ENCODE measurements at places on chromosomes 11 and 22.
A peak's percentile ranks its signal among the peaks of the same experiment; 100 is the strongest.

DNA sequence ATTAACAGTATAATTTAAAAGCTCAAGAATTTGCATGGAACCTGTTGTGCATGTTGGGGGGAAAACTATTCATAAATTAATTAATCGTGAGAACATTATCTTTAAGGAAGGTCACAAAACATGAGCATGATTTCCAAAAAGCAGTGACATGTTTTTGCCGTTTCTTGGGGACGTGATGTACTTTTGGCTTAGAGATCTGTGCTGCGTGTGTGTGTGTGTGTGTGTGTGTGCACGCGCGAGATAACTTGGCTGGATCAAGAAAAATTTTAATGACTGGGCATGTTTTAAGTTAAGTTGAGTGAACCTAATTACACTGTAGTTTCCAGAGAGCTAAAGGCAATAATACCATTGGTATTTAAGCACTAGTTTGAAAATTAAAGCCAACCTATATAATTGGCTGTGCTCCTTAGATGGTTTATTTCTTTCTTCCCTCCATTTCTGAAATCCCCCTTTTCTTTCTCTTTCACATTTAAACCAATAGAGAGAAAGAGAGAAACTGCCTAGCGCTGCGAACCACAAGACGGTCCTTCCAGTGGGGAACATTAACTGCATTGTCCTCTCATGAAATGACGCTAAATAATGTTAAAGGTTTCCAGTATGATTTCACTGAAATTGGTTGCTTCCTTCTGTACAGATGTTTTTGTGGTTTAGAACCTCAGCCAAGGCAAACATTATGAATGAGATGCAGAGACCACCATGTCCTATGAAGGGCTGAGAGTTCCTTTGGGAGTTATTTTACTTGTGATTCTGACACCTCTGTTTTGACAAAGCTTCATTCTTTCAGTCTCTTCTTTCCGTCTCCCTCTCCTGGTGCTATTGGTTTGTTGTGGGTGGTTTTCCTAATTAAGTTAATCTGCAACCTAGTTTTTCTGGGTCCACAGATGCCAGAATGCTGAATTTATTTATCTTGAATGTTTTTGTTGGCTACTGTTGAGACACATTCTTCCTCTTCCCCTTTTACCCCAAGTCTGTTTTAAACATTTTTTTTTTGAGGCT lies 51.7 kb downstream of the ZBTB16 start:
- DNase-seq = no peak

DNA sequence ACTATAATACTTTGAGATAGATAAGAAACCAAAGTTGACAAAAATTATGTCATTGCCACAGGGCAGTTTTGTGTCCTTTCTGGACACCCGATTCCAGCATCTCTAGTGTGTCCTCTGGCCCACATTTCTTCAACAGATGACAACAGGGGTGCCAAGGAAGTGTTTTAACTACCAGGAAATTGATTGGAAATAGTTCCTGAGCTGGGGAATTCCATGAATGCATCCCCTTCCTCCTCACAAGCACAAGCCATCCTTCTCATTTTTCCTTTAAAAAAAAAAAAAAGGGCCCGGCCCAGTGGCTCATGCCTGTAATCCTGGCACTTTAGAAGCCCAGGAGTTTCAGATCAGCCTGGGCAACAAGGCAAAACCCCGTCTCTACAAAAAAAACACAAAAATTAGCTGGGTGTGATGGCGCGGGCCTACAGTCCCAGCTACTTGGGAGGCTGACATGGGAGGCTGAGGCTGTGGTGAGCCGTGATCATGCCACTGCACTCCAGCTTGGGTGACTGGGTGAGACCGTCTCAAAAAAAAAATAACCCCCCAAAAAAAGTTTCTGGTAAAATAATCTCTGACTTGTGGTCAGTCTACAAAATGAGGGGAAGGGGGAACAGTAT lies 797 bp upstream of the B3GAT3 start:
- DNase-seq = no peak

GRCh38 chr11:35077709-35078469 lies 61.1 kb upstream of the CD44 start:
- peak; percentile 65 for DNase-seq

GRCh38 chr11:12053606-12054361 lies 45.4 kb upstream of the DKK3 start:
- no peak for DNase-seq

DNA sequence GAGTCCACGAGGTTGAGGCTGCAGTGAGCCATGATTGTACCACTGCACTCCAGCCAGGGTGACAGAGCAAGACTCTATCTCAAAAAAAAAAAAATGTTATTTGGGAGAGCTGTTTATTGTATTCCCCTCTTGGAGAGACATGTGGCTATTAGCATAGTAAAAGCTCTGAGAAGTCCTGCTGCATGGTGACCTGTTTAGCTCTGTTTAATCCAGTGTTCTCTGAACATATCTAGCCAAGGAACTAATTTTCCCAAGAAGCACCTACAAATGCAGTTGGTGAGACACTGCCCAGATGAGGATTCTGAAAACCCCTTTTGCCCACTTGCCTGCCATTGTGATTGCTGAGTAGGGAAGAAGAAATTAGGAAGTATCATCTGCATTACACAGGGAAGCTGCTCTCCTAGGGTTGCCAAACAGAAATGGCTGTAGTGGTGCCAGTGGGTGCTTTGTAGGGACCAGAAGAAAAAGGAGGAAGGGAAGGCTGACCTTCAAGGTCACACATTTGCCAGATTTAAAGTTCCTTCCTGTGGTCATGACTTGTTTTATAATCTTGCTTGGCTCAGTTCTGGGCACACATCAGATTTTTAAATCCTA lies 15.7 kb downstream of the TIMP3 start:
- peak; percentile 68 for DNase-seq

GRCh38 chr11:15819679-15820286 lies 536.6 kb downstream of the SOX6 start:
- DNase-seq = peak; percentile 85

- no peak for DNase-seq
These were observed 153.5 kb downstream of the ADAMTS15 start for GRCh38 chr11:130601764-130602460.

GRCh38 chr11:26837154-26837553 lies 115.3 kb upstream of the SLC5A12 start:
- DNase-seq = no peak

DNA sequence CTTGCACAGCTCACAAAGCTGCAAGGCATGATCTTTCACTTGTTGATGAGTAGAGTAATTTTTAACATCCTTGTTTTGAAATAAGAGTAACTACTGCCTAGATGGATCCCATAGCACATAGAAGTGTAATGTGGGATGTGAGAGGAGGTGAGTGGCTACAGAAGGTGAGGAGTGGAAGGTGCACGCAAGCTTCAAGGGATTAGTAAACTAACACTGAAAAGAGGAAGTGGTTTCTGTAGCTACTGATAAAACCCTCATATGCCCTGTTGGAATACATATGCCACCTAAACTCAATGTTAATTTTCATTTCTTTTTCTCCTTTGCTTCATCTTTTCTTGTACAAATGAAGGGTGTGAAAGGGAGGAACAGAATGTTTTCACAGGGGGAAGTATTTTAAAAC lies 22.0 kb upstream of the CTSC start:
- peak; percentile 48 for DNase-seq

- DNase-seq = peak; percentile 85
These were observed 19.2 kb upstream of the TH start for GRCh38 chr11:2190657-2191471.

GRCh38 chr22:24489011-24489410 lies 6.1 kb upstream of the UPB1 start:
- no peak for DNase-seq

DNA sequence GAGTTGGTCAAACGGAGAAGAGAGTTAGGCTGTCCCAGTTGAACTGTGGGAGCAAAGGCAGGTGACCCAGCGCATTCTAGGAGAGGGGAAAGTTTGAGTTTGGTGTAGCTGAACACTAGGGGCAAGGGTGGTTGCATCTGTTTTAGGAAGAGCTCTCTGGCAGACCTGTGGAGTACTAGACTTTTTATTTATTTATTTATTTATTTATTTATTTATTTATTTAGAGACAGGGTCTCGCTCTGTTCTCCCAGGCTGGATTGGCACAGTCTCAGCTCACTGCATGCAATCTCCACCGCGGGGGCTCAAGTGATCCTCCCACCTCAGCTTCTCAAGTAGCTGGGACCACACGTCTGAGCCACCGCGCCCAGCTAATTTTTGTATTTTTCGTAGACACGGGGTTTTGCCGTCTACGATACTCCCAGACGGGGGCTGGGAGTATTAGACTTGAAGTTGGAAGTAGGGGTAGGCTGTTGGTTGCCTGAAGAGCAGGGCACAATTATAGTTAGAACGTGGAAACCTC lies 950 bp upstream of the ACER3 start:
- DNase-seq = no peak

GRCh38 chr11:19843079-19843478 lies 130.4 kb downstream of the NAV2 start:
- no peak for DNase-seq

- no peak for DNase-seq
These were observed 20.8 kb upstream of the SLN start for GRCh38 chr11:107732689-107733051.

DNA sequence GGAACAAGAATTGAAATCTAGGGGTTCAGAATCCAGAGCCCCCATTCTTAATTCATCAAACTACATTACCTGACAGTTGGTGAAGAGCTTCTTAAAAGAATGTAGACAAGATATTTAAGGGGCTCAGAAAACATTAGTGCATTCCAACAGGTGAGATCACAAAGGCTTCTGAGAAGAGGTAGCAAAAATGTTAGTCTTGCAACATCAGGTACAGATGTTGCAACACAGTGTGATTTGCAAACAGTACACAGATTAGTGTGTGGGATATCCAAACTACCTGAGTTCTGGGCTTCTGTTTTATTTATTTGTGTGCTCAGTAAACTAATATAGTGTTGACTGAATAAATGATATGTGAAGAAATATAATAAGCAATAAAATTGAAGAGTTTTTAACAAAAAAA lies 11.8 kb downstream of the CASP4 start:
- no peak for DNase-seq

GRCh38 chr11:82930229-82930628 lies 28.7 kb downstream of the DDIAS start:
- DNase-seq = no peak

GRCh38 chr11:67045314-67045713 lies 11.3 kb upstream of the RHOD start:
- no peak for DNase-seq

Measured in suppressor macrophage (primary cell).